Non-pigmented ciliary epithelial cell (primary cell): ENCODE measurements at places on chromosomes 11 and 22.

DNA sequence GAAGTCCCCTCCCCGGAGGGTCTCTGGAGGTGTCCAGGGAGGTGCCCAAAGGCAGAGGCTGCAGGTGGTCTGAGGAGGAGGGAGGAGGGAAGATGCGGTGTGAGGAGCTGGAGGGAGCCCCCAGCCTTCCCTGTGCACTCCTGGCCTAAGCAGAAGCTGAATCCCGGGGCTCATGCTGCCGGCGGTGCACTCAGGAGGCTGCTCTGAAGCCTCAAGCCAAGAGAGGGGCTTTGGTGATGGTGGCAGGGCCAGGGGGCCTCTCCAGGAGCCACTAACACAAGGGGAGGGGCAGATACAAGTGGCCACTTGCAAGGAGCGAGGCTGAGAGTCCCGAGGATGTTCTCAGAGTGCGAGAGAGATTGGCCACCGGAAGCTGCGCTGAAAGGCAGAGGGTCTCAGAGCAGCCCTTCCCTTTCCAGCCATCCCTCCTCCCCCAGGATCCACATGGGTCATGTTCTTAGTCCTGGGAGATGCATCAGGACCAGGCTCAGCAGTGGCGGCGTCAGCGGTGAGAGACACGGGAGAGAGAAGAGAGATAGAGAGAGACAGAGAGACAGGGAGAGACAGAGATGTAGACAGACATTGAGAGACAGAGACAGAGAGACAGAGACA is 774 bp upstream of the MRGPRG start:
- DNase-seq, result no peak

DNA sequence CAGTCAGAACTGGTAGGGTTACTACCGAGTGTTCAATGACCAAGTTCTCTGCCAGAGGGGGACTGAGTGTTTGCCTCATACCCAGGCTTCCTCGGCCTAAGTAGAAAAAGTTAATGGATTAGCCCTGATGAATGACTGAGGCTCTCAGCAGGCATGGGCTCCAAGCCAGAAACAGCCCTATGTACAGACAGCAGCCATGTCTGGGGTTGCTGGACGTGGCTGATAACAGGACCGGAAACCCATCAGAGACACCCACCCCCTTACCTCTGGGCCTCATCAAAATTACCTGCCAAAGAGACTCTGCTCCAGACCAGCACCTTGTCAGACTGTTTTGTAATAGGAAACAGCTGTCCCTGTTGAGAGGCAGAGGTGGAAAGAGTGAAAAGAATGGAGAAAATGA is 351.4 kb downstream of the ETS1 start:
- DNase-seq, result no peak

DNA sequence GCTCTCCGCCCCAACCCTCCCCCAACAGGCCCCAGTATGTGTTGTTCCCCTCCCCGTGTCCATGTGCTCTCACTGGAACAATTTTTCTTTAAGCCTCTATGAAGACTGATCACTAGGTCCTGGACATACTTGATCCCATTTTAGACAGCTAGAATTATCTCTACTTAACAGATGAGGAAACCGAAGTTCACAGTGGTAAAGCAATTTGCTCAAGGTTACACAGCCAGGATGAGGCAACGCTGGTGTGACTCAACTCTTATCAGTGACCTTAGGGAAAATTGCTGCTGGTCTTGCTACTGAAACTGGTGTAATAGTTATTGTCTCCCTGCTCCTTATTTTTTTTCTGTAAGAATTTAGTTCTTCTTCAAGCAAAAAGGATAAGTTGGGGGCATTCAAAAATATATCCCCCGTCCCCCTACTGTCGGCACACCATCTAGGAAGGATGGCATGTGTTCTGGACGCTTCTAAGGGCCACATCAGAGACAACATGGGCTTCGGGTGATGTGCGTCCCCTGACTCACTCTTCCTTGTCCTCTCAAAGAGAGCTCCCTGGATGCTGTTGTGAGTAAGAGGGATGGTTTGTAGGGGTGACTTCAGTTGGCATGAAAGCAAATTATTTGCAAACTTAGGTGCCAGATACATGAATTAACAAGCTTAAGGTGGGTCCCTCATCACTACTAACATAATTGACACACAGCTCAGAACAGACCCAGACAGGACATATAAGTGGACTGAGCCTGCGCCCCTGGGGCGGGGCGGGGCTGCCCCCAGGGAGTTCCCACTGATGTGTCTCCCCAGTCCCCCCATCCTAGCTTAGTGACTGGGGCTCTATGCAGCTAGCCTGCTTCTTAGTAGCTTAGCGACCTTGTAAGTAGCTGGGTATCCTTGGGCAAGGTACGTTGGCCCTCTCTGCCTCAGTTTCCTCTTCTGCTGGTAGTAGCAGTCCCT is 23.6 kb upstream of the ALX4 start:
- no peak for DNase-seq

DNA sequence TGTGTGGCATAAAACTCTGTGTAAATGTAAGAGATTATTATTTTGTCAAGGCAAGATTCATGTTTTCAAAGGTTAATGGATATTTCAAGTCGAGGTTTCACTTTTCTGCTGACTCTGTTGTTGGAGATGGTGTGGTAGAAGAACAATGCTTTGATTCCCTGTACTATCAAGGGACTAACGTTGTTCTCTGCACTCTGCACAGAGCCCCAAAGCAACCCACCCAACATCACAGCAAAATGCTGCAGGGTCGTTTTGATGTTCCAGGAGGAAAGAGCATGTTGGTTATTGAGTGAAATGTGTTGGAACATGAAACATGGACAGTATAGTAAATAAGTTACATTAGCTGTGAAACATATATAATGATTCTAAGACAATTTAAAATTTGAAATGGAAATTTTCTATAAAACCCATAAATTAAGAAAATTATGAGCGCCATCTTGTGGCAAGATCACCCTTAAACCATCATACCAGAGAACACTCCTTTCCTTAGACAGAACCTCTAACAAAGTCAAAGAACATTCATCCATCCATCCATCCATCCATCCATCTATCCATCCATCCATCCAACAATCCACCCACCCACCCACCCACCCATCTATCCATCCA is 164.4 kb upstream of the ZBED5 start:
- DNase-seq, result no peak

DNA sequence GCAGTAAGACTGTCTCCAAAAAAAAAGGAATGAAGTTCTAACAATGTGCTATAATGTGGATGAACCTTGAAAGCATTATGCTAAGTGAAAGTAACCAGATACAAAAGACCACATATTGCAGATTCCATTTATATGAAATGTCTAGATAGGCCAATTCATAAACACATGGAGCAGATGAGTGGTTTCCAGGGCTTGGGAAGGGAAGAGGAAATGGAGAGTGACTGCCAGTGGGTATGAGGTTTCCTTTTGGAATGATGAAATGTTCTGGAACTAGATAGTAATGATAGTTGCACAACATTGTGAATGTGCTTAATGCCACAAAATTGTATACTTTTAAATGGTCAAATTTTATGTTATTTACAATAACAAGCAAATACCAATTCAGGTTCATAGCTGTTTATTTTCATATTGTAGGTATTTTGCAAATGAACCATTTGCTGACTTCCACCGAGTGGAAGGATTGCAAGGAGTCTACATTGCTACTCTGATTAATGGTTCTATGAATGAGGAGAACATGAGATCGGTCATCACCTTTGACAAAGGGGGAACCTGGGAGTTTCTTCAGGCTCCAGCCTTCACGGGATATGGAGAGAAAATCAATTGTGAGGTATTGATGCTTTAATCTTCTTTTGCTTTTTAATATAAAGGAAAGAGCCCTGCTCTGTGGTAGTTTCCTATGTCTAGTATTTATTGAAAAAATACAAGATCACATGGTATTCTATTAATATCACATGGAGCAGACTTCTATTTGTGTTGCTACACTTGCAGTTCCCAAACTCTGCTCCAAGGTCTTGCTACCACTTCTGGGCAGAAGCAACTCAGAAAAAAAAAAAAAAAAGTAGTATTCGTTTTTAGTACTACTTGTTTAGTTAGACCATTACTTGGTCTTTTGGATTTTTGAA is 67.7 kb upstream of the SORL1-AS1 start:
- peak; percentile 22 for DNase-seq

GRCh38 chr22:28031383-28031922 is 112.4 kb upstream of the PITPNB start:
- DNase-seq, result no peak

- no peak for DNase-seq
Measured at GRCh38 chr11:61042537-61042936, 59.8 kb upstream of the CD5 start.

DNA sequence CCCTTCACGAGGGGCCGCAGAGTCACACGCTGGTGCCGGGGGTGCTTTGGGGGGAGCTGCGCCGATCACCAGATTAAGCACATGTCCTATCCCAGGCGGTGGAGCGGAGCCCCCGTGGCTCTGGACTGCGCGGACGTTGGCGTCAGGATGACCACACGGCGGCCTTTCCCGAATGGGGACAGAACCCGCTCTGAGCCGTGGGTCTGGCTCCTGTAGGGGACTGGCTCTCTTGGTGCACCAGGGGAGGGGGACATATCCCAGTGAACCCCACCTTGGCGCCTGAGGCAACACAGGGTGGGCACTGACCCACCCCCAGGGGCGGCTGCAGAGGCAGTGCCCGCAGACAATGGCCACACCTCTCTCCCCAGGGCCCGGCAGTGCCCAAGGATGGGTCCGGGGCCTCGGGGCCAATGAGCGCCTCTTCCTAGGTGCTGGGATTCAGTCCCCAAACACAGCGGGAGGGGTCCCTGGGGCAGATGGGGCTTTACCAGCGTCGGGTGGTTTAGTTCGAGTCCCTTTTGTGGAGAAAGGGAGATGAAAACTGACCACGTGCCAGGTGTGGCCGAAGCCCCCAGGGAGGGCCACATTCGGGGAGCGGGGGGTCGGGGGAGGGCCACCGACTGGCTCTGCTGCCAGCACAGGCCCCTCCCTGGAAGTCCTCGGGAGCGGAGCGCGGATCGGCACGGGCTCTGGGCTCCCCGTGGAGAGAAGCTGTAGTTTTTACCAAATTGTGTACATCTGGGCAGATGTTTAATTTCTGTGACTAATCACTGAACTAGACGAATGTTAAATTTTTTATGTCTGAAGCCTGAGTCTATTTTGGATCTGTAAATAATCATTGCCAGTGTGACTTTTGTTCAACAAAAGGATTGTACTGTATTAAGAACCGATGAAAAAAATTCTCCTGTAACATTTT is 58.9 kb downstream of the GRAMD4 start:
- no peak for DNase-seq

DNA sequence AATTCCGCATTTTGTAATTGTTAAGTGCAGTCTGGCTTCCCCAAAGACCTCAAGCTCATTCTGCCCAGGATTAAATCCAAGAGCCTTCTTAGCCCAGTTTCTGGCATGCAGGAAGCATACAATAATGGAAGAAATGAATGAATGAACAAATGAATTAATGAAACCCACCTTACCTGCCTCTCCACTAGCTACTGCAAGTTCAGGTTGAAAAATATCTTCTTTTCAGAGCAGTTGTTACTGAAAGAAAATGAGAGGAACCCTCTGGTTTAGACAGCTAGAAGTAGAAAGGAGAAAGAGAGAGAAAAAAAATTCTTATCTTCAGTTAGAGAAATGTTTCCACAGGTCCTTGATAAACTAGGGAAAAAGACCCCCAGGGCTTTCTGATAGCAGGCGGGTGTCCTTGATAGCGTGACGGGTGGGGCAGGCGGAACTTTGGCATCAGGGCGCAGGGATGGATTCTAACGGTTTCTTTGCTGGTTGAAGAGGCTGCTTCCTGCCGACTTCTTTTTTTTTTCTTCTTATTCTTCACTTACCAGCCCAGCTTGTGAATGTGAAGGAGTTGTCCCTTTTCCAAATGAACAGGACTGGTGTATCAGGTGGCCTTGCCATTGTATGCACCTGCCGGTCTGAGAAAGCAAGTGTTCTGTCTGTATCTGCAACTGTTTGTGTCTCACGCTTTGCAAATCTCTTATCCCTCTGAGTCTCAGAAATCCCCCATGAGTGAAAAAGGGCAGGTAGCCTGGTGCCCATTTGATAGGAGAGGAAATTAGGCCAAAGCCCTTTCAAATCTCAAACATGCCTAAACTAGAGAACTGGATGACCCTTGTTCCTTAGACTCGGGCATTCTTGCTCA is 10.0 kb downstream of the LMO2 start:
- DNase-seq, result no peak

GRCh38 chr22:47196881-47197772 is 434.7 kb downstream of the TBC1D22A start:
- DNase-seq, result no peak

- no peak for DNase-seq
Measured at GRCh38 chr11:11265994-11266606, 87.0 kb downstream of the CSNK2A3 start.

DNA sequence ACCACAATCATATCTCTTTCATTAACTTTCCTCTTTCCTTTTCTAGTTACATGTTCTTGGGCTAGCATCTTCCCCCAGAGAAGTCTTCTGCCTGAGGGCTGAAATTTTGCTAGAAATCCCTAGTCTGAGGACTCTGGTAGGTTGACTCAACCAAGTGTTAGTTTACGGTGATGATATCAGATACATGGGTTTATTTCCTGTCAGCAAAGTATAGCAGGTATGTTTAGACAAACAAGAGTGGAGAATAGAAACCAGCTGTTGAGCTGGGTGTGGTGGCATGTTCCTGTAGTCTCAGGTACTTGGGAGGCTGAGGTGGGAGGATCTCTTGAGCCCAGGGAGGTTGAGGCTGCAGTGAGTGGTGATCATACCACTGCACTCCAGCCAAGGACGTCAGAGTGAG is 11.2 kb downstream of the FOLR1 start:
- no peak for DNase-seq

DNA sequence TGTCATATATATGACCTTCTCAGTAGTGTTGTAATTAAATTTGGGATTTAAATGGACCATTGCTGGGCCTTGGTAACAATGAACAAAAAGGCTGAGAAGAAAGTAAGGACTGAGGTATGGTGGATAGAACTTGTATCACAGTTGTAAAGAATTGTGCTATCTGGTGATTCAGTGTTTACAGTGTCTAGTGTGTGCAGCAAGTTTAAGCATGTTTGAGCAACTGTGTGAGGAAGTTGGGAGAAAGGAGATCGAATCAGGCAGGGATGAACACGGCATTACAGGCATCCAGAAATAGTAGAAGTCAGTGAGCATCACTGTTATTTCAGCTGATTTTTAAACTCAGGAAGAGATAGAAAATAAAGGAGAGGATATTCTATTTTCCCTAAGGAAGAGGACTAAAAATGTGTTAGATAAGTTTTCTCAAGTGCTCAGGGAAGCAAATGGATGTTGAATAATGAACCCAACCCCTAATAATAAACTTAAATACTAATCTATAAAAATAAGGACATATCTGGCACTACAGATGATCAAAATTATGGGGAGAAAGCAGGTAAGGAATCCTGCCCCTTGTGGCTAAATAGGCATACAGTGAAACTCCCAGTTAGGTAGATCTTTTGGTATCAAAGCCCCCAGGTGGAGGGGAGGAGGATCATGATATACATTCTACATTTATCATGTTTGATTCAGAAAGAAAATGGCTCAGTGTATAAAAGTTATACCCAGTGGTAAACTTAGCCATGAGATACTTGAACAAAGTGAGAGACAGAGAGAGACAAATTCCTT is 361.0 kb upstream of the ANO3 start:
- no peak for DNase-seq

GRCh38 chr22:20607157-20607907 is 99.9 kb downstream of the MED15 start:
- DNase-seq, result no peak

- no peak for DNase-seq
Measured at GRCh38 chr11:130020323-130020722, 17.7 kb upstream of the PRDM10 start.
